GM10248 (cell line): ENCODE measurements at places on chromosomes 5 and 9.

GRCh38 chr5:36047384-36048160 is 19.1 kb downstream of the UGT3A2 start:
- no peak for DNase-seq

- DNase-seq: no peak
Measured at GRCh38 chr9:126676685-126677143, 63.0 kb downstream of the LMX1B start.

DNA sequence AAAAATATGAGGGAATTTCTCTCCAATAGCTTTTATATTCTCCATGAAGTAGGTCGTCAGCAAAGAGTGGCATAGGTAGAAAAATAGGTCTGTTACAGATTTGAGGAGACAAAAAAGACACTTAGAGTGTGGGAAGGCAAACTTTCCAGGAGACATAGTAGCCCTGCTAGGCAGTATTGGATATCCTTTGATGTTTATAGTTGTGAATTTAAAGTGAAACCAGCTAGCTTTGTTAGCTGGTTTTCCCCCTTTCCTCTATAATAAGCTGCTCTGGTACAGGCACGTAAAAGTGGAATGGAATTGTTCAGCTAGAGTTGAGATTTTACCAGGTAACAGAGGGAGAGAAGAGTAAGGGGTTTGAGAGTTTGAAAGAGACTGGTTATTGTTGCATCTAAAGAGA is 17.1 kb upstream of the APC start:
- no peak for DNase-seq

GRCh38 chr9:36126016-36126730 is 10.4 kb upstream of the GLIPR2 start:
- no peak for DNase-seq

GRCh38 chr5:38250763-38251448 is 7.5 kb upstream of the EGFLAM start:
- no peak for DNase-seq

DNA sequence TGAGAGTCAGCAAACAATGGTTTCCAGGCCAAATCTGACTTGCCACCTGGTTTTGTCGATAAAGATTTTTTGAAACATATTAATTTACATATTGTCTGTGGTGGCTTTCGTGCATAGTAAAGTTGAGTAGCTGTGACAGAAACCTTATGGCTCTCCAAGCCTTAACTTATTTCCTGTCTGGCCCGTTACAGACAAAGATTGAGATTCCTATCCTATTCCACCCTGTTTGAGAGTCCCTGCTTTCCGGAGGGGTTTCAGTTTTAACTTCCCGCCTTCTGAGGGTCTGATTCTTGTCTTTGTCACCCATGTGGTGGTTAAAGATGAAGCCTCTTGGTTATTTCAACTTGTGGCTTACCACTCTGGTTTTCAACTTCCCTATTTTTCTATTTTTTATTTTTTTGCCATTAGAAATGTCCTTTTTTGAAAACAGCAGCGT is 11.4 kb downstream of the OTULIN start:
- DNase-seq: peak; percentile 35

GRCh38 chr9:119289740-119290433 is 79.3 kb downstream of the BRINP1 start:
- peak; percentile 40 for DNase-seq

DNA sequence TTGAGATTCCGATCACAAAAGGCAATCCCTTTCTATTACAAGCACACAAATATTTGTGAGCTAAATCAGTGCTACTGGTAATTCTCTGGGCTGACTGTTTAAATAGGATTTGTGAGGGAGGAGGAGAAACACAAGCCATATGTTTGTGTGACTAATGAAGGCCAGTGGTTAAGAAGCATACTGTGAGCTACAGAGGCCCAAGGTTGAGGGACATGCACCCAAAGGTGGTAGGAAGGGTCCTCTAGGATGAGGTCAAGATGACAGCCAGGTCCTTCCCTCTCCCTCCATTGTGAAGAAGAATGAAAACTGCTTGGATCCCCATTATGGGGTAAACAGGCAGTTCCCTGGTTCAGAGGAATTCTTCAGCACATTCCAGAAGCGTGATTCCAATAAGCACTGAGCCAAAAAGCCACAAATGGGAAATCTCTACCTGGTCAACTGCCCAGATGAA is 83.9 kb downstream of the SPOCK1 start:
- DNase-seq: no peak

GRCh38 chr5:90424245-90424644 is 14.7 kb upstream of the CETN3 start:
- DNase-seq: no peak

DNA sequence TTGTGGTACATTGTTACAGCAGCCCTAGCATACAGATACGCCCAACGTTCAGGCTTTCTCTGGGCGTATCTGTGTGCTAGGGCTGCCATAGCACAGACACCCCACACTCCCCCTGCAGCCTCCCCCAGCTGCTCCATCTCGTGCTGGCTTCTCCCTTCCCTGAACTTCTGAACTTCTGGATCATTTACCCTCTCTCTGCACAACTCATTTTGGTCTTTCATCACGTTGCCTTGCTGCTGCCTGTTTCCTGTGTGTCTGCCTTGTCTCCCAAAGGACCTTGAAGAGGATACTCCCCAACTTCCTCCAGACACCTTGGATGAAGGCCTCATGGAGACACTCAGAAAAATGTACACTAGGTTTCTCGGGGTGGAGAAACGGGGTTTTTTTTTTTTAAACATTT is 37.3 kb downstream of the SLIT3 start:
- DNase-seq: no peak

DNA sequence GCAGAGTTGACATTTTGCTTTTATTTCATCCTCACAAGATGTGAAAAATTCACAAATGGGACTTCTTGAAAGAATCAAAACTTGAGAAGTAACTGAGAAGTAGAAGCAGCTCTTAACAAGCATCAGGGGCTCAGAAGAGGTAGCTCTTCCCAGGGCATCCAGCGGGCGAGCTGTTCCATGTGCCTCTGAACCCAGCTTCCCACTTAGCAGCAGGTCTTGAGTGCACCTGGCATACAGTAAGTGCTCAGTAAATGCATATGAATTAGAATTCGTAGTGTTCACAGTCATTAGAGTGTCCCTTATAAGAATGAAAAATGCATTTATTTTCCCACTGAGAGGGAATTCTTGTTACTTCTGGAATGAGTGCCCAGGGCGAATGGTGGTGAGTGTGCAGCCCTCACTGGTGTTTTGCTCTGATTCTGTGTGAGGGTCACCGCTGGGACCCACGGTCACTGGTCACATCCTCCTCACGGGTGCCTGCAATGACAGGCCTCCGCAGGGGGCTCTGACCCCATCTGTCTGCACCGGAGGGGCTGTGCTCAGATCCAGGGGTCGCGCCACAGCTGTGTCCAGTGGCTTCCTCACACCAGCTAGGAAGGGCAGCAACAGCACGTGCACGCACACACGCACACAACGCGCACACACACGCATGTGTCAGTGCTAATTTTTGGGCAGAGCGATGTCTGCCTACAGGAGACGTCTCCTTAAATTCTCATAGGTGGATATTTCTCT is 26.9 kb downstream of the EXOC3 start:
- no peak for DNase-seq

- DNase-seq: no peak
Measured at GRCh38 chr5:68682400-68683160, 411.2 kb upstream of the SLC30A5 start.

DNA sequence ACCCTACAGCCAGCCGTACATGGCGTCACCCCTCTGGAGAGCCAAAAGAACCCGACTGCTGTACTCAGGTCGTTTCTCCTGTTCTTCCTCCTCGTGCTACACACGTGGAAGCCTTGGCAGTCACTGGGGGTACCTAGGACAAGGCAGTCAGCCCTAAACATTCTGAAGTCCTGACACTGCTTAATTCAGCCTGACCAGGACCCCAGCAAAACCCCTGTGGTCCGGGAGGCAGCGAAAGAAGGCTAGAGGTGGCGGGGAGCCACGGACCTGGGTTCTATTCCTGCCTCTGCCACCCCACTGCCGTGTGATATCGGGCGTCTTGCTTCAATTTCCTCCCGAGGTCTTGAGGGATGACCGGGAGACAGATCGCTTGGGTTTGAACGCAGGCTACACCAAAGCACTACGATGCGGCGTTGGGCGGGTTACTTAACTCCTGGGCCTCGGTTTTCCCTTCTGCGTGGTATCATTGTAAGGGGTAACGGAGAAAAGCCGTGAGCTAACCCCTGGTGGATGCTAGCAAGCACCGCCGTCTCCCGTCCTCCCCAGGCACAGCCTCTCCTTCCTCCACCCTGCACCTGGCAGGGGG is 429 bp upstream of the ARL10 start:
- DNase-seq: no peak

- no peak for DNase-seq
Measured at GRCh38 chr5:5981562-5981961, 396.8 kb downstream of the MED10 start.

DNA sequence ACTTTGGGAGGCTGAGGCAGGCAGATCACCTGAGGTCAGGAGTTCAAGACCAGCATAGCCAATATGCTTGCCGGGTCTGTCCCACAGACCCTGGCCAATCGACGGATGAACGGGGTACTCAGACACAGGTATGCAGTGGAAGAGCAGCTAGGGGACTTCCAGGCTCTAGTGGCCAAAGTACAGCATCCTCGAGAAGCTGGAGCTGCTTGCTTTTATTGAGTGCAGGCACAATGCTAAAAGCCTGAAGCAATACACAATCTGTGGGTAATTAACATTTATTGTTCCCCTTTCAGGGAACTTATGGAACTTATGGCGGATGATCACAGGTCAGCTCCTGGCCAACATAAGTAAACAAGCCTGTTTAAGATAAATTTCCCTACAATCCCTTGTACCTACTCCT is 32.8 kb upstream of the SEMA4D start:
- DNase-seq: no peak
